Effector memory CD8-positive, alpha-beta T cell (primary cell): ENCODE measurements at places on chromosomes 2 and 18.

- DNase-seq: peak; percentile 44
Measured at GRCh38 chr2:84781942-84782716, 98.8 kb downstream of the TRABD2A start.

DNA sequence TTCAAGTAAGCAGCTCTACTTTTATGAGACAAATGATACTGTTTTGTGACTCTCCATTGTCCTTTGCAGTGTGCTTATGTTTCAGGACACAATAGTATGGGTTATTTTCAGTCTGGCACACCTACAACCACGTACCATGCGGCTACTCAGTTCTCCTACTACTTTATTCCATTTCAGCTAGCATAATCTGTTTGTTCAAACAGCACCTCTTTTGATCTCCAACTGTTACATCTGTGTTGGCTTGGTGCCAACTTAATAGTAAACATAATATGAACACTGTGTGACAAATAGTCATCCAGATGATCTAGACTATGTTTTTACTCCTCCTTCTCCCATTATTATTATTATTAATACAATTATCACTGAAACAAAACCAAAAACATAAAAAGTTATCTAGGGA lies 40.5 kb downstream of the MYO3B start:
- DNase-seq: no peak

GRCh38 chr2:202824901-202825300 lies 46.7 kb downstream of the ICA1L start:
- no peak for DNase-seq

DNA sequence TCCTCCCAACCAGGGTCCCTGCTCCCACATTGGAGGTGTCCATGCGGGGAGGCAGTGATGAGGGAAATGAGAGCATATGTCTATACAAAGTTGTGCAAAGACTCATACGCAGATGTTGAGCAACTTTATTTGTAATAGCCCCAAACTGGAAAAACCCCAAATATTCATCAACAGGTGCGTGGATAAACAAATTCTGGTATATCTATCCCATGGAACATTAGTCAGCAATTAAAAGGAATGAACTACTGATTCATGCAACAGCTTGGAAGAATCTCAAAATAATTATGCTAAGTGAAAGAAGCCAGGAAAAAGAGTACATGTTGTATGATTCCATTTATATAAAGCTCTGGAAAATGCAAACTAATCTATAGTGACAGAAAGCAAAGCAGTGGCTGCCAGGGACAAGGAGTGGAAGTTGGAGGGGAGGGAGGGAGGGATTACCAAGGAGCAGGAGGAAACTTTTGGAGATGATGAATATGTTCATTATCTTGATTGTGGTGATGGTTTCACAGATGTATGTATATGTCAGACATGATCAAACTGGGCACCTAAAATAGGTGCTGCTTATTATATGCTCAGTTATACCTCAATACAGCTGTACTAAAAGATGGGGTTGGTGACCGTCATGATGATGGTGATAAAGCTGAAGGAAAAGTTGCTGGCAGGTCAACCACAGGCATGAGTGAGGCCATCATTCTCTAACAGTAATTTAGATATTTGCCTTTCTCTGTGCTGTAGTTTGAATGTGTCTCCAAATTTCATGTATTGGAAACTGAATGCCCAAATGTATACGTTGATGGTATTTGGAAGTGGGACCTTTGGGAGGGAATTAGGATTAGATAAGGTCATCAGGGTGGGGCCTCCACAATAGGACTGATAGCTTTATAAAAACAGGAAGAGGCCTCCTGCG lies 270.9 kb downstream of the CYP26B1 start:
- no peak for DNase-seq

GRCh38 chr2:273333-273732 lies 8.6 kb downstream of the ACP1 start:
- no peak for DNase-seq

DNA sequence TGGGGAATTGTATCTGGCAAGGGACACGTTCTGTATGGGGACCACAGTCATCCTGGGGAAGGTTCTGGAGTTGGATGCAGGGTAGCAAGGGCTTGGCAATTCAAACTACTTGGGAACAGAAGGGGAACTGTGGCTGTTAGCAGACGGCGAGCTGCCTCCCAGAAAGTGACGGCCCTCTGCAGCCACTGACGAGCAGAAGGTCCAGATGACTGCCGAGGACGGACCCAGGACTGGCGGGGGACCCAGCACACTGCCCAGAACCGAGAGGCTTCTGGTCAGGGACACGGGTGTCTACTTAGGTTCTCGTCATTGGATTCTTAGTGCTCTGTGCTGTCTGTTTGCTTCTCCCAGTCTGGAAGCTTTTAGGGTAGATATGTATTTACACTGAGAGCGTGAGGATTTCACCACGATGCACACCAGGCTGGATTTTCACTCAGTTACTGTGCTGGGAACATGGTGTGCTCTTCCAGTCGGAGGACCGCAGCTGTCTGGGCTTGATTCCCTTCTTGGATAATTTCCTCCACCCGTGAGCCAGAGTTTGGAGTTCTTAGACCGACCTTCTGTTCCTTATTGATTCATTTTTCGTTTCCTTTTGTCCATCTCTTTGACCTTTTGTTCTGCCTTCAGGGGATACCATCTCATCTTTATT lies 13.4 kb downstream of the GPR35 start:
- no peak for DNase-seq

GRCh38 chr18:58549814-58550339 lies 79.0 kb downstream of the ALPK2 start:
- DNase-seq: no peak

DNA sequence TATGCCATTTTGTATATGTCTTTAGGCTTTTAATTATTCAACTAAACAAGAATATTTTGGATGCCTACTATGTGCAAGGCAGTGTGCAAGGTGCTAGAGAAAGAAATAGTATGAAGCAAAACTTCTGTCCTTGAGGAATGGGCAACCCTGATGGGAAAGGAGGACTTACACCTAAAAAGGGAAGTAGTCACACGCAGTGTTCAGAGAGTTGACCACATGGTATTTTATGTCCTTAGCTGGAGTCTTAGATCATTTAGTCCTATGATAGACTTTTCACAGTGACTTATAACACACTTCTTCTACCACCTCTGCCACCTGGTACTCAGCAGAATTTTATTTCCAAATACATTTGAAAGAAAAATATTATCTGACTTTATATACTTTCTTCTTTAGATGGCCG lies 291.6 kb downstream of the PLCL1 start:
- no peak for DNase-seq

DNA sequence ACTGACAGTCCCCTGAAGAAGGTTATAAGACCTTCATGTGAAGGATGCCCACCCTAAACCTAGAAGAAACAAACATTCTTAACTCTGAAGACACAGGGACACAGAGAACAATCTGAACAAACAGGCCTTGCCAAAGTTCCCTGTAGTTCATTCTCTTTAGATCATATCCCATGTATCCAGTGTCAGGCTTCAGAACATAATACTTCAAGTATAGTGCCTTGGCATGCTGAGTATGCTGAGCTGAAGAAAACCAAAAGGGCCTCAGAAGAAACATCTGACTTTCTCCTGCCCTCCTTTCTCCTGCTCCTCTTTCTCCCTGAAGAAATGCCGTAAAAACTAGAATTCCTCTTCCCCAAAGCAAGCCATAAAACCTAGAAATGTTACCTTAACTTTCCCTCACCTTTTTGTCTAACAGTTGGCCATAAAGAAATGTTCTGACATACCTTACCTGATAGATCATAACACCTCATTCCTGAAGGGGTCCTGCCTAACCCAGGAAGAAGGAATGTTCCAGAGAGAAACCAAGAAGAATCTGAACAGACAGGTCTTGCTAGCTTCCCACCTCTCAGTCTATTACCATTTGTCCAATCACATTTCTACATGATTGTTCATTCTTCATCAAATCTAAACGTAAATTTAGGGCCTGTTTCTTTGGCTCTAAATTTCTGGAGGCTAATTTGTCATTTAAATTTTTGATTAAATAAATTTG lies 160.1 kb upstream of the ZC3H15 start:
- no peak for DNase-seq

GRCh38 chr2:230256733-230257332 lies 31.3 kb downstream of the SP140 start:
- DNase-seq: no peak

DNA sequence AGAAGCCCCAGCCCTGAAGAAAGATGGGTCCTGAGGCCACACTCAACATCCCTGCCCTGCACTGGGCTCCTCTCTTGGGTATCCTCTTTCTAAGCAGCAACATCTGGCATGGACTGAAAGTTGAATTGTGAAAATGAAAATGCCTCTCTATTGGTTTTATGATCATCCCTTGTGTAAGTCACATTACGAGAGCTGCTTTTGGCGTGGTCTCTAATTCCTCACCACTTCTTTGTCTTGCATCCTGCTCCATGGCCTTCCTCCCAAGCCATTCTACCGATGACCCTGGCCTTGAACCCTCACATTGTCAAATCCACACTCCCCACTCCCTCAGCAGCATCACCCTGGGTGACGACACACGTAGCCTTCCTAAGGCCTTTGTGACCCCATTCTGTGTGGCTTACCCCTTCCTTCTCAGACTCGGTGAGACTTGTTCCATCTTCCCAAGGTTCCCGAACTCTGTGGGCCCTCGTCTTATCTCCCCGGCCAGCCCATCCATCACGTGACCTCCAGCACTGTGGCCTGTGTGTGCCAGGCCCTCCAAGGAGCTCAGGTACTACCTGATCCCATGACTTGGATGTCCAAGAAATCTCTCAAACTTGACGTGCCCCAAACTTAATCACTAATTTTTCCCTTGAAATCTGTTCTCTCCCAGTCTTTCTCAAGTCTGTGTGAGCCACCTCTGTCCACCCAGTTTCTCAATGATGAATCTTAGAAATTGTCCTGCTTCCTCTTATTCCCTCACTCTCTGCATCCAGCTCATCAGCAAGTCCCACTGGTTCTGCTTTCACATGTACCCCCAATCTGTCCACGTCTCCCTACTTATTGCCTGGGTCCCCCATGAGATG lies 194.7 kb upstream of the HS6ST1 start:
- DNase-seq: no peak

- no peak for DNase-seq
Measured at GRCh38 chr18:8358033-8358765, 251.0 kb upstream of the RAB12 start.

GRCh38 chr2:75007819-75008218 lies 49.4 kb downstream of the POLE4 start:
- no peak for DNase-seq

GRCh38 chr18:24009651-24010333 lies 4.8 kb upstream of the TTC39C start:
- no peak for DNase-seq

DNA sequence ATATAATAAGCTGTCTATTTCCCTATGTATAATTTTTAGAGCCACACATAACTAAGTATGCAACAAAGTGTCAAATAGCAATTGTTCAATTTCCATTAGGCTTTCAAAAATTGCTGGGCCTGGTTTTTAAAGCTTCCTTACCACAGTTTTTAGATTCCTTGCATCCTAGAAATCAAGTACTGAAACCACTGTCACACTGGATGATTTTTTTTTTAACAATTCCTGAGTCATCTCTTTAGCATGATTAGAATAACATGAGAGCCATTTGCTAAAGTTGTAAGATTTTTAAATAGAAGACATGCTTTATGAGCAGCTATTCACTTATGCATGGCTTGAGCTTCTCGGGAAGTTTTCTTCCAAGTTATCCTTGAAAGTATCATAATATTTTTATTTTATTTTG lies 319.5 kb upstream of the NXPH2 start:
- DNase-seq: no peak

GRCh38 chr18:62399781-62400308 lies 74.7 kb downstream of the TNFRSF11A start:
- DNase-seq: no peak
